MM.1S (cell line): ENCODE measurements at places on chromosomes 16 and 17.

GRCh38 chr17:76918811-76919210 is 50.6 kb downstream of the MGAT5B start:
- no peak for DNase-seq

DNA sequence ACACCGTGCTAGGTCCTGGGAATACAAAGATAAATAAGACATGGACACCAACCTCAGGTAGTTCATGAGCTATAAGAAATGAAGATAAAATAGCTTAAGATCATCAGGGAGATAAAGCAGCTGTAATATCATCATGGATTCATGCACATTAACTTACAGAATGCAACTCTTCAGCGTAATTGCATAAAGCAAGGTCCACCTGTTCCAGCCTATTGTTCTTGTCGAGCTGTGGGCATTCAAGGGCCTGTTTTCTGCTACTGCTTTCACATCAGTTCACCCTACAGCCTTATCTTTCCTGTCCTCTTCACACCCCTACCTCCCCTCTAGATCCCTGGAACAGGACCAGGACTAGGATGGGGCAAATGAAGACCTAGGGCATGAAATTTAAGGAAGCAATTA is 133.9 kb downstream of the SPACA3 start:
- DNase-seq = no peak

GRCh38 chr16:23348579-23349469 is 46.7 kb downstream of the SCNN1B start:
- DNase-seq = no peak

DNA sequence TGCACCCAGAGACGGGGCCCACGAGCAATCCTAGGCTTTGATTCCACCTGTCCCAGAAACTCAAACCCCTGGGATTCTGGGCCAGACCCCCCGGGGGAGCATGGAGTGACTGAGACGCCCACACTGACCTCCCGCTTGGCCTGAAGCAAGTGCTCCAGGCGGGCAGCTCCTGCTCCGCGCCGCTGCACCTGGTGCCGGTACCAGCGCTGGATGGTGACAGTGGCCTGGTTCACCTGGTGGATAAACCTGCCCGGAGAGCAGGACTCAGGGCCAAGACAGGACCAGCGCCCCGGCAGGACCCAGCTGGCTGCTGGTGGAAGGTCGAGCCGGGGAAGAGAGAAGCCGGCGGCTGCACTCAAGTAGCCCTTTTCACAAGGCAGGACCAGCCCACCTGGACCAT is 22.6 kb downstream of the CEP131 start:
- DNase-seq = no peak

GRCh38 chr16:85991425-85991824 is 92.5 kb downstream of the IRF8 start:
- DNase-seq = no peak

DNA sequence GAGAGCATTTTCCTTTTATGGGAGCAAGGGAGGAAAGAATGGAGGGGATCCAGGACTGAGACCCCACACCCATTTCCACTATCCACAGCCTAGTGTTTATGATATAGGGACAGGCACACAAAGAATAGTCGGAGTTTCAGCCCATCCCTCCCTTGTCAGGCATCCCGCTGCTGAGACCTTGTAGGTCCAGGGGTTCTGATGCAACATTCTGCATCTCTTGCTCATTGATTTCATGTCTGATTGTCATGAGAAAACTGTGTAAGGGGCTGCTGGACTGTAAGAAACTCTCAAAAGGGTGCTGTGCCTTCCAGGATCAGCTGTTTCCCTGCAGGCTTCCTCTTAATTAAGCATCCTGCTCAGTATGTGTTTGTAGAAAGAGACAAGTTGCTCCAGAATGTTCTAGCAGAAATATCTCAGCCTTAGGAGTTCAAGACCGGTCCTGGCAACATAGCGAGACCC is 5.3 kb upstream of the POLR3E start:
- DNase-seq = no peak

DNA sequence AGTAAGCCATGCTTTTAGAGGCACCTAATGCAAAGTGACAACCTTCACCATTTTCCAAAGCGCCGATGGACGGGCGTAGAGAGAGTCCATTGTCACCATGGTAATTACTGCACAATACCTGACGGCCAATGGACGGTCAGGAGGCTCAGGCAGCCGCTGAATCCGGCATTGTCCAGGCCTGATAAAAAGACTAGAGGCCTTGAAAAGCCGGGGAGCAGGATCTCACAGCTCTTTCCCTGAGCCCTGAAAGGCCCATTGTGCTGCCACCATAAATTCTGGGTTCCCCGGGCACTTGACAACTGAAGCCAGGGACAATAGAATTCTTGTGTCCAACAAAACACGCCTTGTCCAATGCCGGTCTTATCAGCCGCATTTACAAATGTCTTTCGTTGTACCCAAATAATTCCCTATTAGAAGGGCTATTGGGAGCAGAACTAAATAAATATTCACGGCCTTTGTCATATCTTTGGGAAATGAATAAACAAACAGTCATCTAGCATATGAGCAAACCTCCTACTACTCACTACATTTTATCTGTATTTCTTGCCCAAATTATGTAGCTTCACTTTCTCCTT is 62.4 kb downstream of the CDH11 start:
- DNase-seq = no peak

DNA sequence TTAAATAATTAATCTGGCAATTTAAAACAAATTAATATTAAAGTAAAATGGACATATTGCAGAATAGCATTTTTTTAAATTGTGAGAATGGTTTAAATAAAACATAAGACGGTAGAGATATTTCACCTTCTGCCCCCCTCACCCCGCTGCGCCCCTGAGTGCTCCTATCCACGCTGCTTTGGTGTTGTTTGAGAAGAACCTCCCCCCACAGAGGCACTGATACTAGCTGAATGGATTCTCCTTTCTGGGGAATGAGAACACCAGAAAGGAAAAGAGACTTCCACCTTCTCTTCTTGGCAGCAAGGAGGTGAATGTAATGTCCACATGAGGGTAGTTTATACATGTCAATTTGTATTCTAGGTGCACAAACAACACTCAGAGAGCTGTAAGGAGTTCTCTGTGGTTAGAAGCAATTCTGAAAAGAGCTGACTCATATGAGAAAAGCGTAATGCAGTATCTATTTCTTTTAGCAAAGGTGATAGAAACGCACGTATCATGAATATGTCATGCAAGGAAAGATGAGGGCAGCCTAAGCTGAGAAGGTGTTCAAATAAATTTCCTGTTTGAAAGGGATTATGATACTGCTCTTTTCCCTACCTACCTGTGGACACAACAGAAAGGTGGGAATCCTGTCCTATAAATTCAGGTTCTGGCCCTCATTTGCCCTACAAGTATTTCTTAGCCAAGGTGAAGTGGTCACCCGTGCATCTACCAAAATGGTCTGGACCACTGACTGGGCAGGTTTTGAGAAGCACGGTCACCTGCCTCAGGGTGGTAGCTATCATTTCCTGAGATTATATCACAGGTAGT is 126.9 kb downstream of the PARN start:
- peak; percentile 91 for DNase-seq

GRCh38 chr16:1771864-1772361 is 570 bp upstream of the NME3 start:
- no peak for DNase-seq

GRCh38 chr17:35132099-35132498 is 10.0 kb downstream of the NLE1 start:
- DNase-seq = no peak

DNA sequence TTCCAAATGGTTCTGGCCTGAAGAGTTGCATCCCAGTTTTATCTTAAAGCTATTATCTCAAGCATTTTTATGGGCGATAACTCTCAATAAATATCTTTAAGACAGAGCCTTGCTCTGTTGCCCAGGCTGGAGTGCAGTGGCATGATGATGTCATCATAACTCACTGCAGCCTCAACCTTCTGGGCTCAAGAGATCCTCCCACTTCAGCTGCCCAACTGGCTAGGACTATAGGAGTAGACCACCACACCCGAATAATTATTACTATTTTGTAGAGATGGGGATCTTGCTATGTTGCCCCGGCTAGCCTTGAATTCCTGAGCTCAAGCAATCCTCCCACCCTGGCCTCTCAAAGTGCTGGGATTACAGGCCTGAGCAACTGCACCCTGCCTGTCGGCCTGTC is 26.1 kb upstream of the CYTH1 start:
- no peak for DNase-seq

DNA sequence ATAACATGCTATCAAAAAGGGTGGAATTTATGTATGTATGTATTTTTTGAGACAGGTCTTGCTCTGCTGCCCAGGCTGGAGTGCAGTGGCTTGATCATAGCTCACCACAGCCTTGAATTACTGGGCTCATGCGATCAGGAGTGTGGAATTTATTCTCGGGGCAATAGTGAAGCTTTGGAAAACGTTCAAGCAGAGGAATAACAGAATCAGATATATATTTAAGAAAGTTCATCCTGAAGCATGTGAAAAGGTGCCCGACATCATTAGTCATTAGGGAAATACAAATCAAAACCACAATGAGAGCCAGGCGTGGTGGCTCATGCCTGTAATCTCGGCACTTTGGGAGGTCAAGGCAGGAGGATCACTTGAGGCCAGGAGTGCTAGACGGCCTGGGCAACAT is 7.7 kb upstream of the ITGAE start:
- no peak for DNase-seq

GRCh38 chr16:8063159-8063558 is 527.2 kb downstream of the TMEM114 start:
- no peak for DNase-seq

GRCh38 chr16:70715860-70716357 is 30.1 kb upstream of the MTSS2 start:
- no peak for DNase-seq

GRCh38 chr16:89295071-89295900 is 77.8 kb downstream of the ZNF778 start:
- DNase-seq = no peak

- DNase-seq = no peak
Observed at GRCh38 chr16:59342669-59343068, 608.6 kb upstream of the GOT2 start.

DNA sequence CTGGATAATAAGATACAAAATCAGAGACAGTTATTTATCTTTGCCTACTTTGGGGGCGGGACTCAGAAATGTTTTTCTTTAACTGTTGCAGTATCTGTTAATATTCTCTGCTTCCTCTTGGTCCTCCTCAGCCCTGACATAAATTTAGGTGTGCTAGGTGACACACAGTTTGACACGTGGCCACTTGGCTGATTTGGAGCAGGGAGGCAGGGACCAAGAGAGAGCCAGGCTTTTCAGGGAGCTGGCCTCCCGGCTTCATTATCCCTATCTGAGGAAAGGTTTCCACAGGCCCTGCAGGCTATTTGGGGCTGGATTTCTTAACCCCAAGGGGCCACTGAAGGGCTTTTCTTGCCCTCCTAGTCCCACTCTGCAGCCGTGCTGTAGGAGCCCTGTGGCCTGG is 20.1 kb upstream of the NAT9 start:
- DNase-seq = no peak

DNA sequence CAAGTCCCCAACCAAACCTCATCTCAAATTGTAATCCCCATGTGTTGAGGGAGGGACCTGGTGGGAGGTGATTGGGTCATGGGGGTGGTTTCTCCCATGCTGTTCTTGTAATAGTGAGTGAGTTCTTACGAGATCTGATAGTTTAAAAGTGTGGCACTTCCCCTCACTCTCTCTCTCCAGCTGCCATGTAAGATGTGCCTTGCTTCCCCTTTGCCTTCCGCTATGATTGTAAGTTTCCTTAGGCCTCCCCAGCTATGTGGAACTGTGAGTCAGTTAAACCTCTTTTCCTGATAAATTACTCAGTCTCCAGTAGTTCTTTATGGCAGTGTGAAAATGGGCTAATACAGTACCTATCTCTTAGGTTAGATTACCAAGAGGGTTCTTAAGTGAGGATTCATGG is 5.8 kb downstream of the PMFBP1 start:
- no peak for DNase-seq

DNA sequence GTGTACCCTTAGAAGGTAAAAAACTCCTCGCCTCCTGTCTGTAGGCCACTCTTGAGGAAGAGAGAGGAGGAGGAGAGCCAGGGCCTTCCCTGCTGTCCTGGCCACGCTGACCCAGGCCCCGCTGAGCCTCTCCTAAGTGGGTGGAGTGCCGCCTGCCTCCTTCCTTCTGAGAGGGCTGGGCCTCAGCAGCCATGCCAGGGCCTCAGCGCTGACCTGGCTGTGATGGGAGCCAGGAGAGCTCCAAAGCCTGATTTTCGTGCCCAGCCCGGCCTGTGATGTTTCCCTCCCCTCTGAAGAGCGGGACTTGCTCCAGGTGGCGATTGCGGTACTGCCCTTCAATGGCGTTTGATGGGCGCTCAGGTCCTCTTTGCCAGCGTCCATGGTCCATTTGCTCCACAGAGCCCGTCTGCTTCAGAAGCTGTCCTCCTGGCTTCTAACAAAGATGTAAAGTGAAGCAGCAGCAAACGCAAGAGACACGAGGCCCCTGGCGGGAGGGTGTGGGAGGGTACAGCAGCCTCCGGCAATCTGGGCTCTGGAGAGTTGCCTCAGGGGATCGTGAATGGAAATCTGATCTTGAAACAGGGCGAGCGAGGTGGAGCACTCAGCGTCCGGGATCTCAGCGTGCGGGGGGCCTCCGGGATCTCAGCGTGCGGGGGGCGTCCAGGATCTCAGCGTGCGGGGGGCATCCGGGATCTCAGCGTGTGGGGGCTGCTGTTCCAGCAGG is 93.5 kb downstream of the NPIPB11 start:
- no peak for DNase-seq

DNA sequence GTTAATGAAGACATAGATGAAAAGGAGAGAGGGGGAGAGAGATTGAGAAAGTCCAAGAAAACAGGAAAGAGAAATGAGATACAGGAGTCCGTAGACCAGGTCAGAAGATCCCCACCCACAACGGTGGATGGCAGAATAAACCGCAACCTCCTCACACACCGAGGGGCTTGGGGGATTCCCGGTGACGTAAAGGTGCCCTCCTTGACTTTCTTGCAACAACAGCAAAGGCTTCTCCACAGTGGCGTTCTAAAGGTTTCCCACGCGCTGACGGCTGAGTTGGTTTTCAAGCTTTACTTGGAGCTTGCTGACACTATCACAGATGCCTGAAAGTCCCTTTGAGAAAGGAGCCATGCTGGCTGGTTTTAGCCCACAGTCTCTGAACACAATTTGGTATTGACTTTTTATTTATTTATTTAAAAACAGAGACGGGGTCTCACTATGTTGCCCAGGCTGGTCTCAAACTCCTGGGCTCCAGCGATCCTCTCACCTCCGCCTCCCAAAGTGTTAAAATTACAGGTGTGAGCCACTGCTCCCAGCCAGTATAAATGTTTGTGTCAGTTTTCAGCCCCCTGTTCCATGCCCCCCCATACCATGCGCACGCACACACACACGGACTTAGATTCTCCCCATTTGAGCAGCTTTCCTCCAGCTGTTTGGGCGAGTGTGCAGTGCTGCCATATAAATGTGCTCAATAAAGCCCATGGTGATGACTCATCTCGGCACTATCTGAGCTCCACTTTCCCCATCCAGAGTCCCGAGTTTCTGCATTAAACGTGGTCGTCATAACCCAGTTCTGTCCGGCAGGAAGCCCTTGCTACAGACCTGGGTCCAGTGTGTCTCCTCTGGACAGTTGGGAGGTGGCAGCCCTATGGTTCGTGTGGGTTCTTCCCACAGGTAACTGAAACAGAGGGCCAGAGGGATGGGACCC is 33.0 kb upstream of the SEC14L1 start:
- peak; percentile 88 for DNase-seq

- no peak for DNase-seq
Observed at GRCh38 chr16:28311413-28311812, 19.1 kb downstream of the SBK1 start.
